Lung (tissue), 17 donors: ENCODE measurements at places on chromosomes 13 and 19. TPM values are rescaled to one million over a fixed set of nuclear protein-coding genes. Genes with fewer than 3 reads are reported as not detected.

GRCh38 chr19:55463583-55464031, 944 bp downstream of the C19orf85 start:
- no peak overlapping the region for H3K4me3 ChIP-seq
- no peak for DNase-seq
- H3K27me3 ChIP-seq, result no peaks in the 10 kb centered on the region

GRCh38 chr19:22610121-22610520, 24.0 kb upstream of the ZNF492 start:
- no peaks in the 10 kb centered on the region for H3K36me3 ChIP-seq
- H3K4me3 ChIP-seq, result no peak overlapping the region
- no peaks in the 10 kb centered on the region for H3K4me1 ChIP-seq

- no peak overlapping the region for H3K27ac ChIP-seq
- H3K4me3 ChIP-seq, result no peak overlapping the region
- peaks cover 3% of the 10 kb centered on the region for H3K4me1 ChIP-seq
Measured at GRCh38 chr19:14059093-14059480, 2.8 kb downstream of the PALM3 start.

- H3K4me1 ChIP-seq, result no peaks in the 10 kb centered on the region
- no peaks in the 10 kb centered on the region for H3K27me3 ChIP-seq
- H3K27ac ChIP-seq, result no peak overlapping the region
- no peak for DNase-seq
- no peaks in the 10 kb centered on the region for H3K36me3 ChIP-seq
Measured at GRCh38 chr19:13241231-13242104, 91.3 kb downstream of the IER2 start.

GRCh38 chr13:74191410-74191809, 57.2 kb upstream of the KLF12 start:
- no peak overlapping the region for H3K4me3 ChIP-seq
- H3K4me1 ChIP-seq, result no peaks in the 10 kb centered on the region
- H3K27me3 ChIP-seq, result no peaks in the 10 kb centered on the region

DNA sequence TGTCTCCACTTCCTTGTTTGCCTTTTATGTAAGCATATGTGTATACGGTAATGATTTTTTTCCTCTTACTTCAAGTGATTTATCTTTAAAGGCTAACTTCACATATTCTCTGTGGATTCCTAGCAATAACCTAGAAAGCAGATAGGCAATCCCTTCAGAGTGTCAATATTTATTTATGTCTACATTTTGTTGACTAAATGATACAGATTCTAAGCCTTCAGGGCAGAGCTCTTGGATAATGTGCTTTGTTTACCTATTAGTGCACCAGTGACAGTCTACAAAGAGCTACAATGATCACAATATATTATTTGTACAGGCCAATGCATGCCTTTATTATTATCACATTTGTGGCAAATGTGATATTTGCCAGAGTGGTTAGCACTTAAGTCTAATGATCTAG, 406.2 kb downstream of the EFNB2 start:
- H3K4me1 ChIP-seq, result no peaks in the 10 kb centered on the region
- no peak overlapping the region for H3K27ac ChIP-seq
- no peaks in the 10 kb centered on the region for H3K27me3 ChIP-seq
- DNase-seq, result no peak

GRCh38 chr19:34667349-34668076, 9.4 kb downstream of the SCGB2B2 start:
- no peak for DNase-seq
- H3K27me3 ChIP-seq, result no peaks in the 10 kb centered on the region
- peak overlapping the region; percentile 64 for H3K27ac ChIP-seq
- no peak overlapping the region for H3K4me3 ChIP-seq
- H3K4me1 ChIP-seq, result no peaks in the 10 kb centered on the region

GRCh38 chr13:66996503-66996902, 233.6 kb downstream of the PCDH9 start:
- no peaks in the 10 kb centered on the region for H3K4me1 ChIP-seq
- H3K4me3 ChIP-seq, result no peak overlapping the region
- no peak overlapping the region for H3K27ac ChIP-seq
- DNase-seq, result no peak
- no peaks in the 10 kb centered on the region for H3K36me3 ChIP-seq
- H3K27me3 ChIP-seq, result no peaks in the 10 kb centered on the region

GRCh38 chr13:76709851-76710250, 176.4 kb downstream of the KCTD12 start:
- no peak for DNase-seq
- no peaks in the 10 kb centered on the region for H3K27me3 ChIP-seq
- H3K4me3 ChIP-seq, result no peak overlapping the region
- peaks cover 38% of the 10 kb centered on the region for H3K4me1 ChIP-seq

DNA sequence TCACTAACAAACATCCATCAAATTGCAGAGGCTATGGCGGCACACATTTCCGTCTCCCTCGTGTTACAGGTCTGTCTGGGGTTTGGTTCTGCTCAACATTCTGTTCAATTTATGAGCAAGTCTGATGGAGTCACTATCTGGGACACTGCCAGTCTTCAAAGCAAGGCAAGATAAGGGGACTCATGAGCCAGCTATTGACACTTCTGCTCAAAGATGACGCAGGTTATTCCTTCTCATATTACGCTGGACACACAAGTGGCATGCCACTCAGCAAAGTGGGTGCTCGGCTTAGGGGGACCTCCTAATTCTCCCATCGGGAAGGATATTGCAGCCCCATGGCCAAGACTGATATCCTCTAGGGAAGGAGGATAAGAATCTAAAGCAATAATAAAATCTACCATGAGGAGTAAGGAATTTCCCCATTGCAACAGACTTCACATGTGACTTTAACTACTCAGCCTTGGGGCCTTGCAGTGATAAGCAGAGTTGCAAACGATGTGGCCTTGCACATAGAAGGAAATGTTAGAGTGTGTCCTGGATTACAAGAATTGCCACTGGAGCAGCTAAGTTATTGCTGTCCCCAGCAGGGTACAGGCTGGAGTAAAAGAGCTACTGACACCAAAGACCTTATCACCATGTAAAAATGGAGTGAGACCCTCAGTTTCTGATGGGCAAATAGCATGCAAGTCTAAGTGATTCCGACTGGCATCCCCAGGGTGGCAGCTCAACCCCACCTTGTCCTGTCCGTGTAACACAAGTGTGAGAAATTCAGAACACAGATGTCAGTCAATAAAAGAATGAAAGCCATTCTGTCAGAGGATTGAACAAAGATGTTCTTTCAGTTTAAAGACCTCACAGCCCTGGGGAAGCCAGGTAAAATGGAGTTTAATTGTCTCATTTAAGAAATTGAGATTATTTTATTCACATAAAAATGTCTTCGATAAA, 306.1 kb downstream of the IRS2 start:
- no peaks in the 10 kb centered on the region for H3K27me3 ChIP-seq
- H3K4me1 ChIP-seq, result no peaks in the 10 kb centered on the region
- H3K27ac ChIP-seq, result no peak overlapping the region
- no peak overlapping the region for H3K4me3 ChIP-seq
- no peaks in the 10 kb centered on the region for H3K36me3 ChIP-seq

GRCh38 chr13:100753376-100753775, 78.8 kb upstream of the TMTC4 start:
- no peaks in the 10 kb centered on the region for H3K36me3 ChIP-seq
- no peaks in the 10 kb centered on the region for H3K27me3 ChIP-seq
- H3K4me1 ChIP-seq, result no peaks in the 10 kb centered on the region
- H3K27ac ChIP-seq, result no peak overlapping the region

DNA sequence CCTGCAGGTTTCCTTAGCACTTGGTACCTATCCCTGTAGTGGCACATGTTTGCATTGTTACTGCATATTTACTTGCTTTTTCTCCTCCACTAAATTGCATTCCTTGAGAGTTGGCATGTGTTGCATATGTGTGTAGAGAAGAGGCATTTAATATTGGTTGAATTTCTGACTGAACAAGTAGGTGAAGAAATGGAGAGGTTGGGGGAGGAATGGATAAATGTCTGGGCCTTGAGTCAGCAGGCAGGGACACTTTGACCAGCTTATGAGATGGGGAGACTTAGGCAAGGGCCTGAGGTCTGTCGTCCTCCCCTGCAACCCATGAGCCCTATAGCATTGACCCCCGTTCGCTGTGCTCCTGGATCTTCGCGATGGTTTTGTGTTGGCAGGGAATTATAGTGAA, 2.0 kb upstream of the GPR18 start:
- peaks cover 2% of the 10 kb centered on the region for H3K4me1 ChIP-seq
- no peak for DNase-seq
- no peak overlapping the region for H3K27ac ChIP-seq
- no peaks in the 10 kb centered on the region for H3K27me3 ChIP-seq
- no peak overlapping the region for H3K4me3 ChIP-seq

DNA sequence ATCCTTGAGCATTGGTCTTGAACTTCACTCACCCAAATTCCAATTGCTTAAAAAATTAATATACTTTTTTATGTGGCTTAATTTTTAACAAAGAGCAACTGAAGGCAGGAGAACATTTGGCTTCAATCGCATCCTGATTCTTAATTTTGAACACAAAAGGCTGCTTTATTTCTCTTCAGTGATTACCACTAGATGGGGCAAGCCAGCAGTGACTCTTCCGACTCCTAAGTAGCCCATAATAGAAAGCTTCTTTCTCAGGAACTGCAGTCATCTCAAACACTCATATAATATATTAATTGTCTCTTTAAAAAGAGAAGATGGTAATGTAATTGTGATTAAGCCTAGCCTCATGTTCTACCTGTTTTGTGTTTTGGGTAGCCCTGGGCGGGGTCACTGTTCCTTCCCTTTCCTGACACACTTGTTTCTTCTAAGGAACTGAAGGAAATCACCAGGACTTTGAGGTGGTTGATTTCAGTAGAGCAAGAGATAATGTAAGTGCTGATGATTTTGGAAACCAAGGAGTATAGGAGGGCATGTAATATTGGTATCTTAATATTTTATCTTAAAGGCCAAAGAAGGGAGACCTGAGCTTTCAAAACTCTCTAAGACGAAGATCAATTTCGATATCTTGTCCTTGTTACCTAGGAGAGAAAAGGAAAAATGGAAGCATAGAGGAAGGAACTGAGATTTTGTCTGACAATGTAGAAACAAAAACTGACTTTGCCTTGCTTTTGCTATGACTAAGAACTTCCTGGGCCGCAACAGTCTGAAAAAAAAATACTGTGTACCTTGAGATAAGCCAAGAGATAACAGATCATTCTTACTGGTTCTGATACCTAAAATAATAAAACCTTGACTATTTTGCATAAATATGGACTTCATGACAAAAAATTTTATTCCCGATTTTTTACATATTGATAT, 73.1 kb downstream of the TNFSF13B start:
- peak; percentile 79 for DNase-seq
- H3K36me3 ChIP-seq, result no peaks in the 10 kb centered on the region
- no peaks in the 10 kb centered on the region for H3K27me3 ChIP-seq
- H3K4me3 ChIP-seq, result no peak overlapping the region
- no peaks in the 10 kb centered on the region for H3K4me1 ChIP-seq
- no peak overlapping the region for H3K27ac ChIP-seq

- no peaks in the 10 kb centered on the region for H3K4me1 ChIP-seq
- no peaks in the 10 kb centered on the region for H3K27me3 ChIP-seq
- DNase-seq, result peak; percentile 63
- H3K27ac ChIP-seq, result no peak overlapping the region
- no peak overlapping the region for H3K4me3 ChIP-seq
- H3K36me3 ChIP-seq, result no peaks in the 10 kb centered on the region
Measured at GRCh38 chr19:18439025-18439909, 1.3 kb upstream of the ISYNA1 start.

- no peak overlapping the region for H3K4me3 ChIP-seq
- DNase-seq, result peak; percentile 86
- peaks cover 11% of the 10 kb centered on the region for H3K27me3 ChIP-seq
- H3K36me3 ChIP-seq, result no peaks in the 10 kb centered on the region
- H3K4me1 ChIP-seq, result no peaks in the 10 kb centered on the region
Measured at GRCh38 chr13:30112602-30113435, 194.5 kb downstream of the KATNAL1 start.

DNA sequence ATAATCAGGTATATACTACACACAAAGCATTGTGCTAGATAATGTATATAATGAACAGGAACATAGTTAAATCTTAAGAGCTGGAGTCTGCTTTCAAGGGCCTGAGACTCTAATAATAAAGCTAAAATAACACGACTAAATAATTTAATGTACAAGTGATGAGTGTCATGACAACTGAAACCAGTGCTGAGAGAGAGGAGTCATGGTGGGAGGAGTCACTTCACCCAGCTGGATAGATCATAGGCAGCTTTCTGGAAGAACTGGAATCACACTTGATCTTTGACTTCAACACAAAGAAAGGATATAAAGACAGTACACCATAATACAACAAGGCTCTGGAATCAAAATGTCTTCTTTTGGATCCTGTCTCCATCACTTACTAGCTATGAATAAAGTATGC, 7.1 kb downstream of the RBM26 start:
- peaks cover 13% of the 10 kb centered on the region for H3K36me3 ChIP-seq
- no peak overlapping the region for H3K4me3 ChIP-seq
- no peaks in the 10 kb centered on the region for H3K27me3 ChIP-seq
- no peak overlapping the region for H3K27ac ChIP-seq

DNA sequence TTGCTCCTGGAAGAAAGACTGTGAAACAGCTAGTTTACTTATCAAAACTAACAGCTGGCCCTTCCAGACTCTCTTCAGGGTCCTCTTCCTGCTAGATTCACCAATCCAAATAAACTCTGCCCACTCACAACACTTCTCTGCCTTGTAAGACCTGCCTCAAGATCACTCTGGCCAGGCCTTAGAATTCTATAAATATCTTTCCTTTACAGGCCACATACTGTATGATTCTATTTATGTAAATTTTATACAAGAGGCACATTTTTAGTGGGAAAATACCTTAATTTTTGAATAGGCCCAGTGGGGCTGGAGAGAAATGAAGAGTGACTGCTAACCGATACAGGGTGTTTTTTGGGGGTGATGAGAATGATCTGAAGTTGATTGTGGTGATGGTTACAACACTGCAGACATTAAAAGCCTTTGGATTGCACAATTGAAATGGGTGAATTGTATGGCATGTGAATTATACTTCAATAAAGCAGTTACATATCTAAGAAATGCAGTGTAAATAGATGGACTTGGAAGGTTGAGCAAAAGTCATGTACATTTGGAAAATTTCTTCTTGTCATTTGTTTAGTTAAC, 141.8 kb downstream of the GPC5 start:
- peak; percentile 47 for DNase-seq
- no peaks in the 10 kb centered on the region for H3K36me3 ChIP-seq
- no peaks in the 10 kb centered on the region for H3K27me3 ChIP-seq
- no peak overlapping the region for H3K4me3 ChIP-seq
- no peak overlapping the region for H3K27ac ChIP-seq
- peaks cover 3% of the 10 kb centered on the region for H3K4me1 ChIP-seq

GRCh38 chr19:50673118-50673517, 23.9 kb downstream of the C19orf81 start:
- no peaks in the 10 kb centered on the region for H3K36me3 ChIP-seq
- H3K27ac ChIP-seq, result no peak overlapping the region
- no peaks in the 10 kb centered on the region for H3K4me1 ChIP-seq
- no peak for DNase-seq

DNA sequence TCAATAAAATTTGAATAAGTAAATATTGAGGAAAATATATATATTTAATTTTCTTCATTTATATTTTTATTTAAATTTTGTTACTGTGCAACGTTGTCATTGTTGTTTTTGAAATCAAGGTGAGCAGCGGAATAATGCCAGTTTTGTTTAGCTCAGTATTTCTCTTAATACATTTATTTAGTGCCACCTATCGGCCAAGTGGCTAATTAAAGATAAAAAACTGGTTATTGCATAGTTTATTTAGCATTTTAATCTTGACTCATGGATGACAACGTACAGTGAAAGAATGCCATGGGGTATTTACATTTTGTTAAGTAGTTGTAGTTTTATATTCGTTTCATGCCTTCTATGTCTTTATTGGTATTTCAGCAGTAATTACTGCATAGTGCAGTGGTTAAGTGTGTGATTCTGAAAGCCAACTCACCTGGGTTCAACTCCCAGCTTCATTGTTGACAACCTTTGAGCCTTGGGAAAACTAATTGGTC, 265.9 kb downstream of the MYO16 start:
- DNase-seq, result no peak
- H3K36me3 ChIP-seq, result no peaks in the 10 kb centered on the region
- H3K27me3 ChIP-seq, result no peaks in the 10 kb centered on the region

CASP14 gene
- total RNA-seq, result not detected

UGGT2 gene
- total RNA-seq, result 60.2 TPM

S1PR5 gene
- total RNA-seq, result 0.26 TPM

PALM3 gene
- total RNA-seq, result 14.3 TPM

LIM2 gene
- total RNA-seq, result not detected
